Activated CD8-positive, alpha-beta T cell treated with anti-CD3 and anti-CD28 coated beads, Interleukin-2, amount 10 ng/mL, durations not matched to agents 7 days and 5 days (primary cell): ENCODE measurements at places on chromosomes 5 and 9. TPM values are rescaled to one million over a fixed set of nuclear protein-coding genes. Genes with fewer than 3 reads are reported as not detected.

DNA sequence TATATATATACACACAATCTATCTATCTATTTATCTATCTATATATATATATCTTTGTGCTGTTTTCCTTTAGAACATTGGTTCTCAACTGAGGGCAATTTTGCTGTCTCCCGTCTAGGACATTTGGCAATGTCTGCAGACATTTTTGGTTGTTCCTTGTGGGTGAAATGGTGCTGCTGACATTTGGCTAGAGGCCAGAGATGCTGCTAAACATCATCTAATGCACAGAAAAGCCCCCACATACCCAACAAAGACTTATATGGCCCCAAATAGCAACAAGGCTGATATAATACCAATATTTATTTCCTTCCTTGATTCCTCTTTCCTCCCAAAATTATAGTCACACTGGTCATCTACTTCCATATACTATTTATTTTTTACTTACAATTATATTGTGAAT lies 197.5 kb downstream of the TRPM3 start:
- H3K36me3 ChIP-seq: no peaks in the 10 kb centered on the region
- H3K4me3 ChIP-seq: no peak overlapping the region
- DNase-seq: no peak
- no peaks in the 10 kb centered on the region for H3K4me1 ChIP-seq

GRCh38 chr9:71446473-71447411 lies 321.6 kb downstream of the CEMIP2 start:
- DNase-seq: peak; percentile 62
- no peaks in the 10 kb centered on the region for H3K36me3 ChIP-seq
- H3K27ac ChIP-seq: no peak overlapping the region
- H3K27me3 ChIP-seq: peaks cover 22% of the 10 kb centered on the region

DNA sequence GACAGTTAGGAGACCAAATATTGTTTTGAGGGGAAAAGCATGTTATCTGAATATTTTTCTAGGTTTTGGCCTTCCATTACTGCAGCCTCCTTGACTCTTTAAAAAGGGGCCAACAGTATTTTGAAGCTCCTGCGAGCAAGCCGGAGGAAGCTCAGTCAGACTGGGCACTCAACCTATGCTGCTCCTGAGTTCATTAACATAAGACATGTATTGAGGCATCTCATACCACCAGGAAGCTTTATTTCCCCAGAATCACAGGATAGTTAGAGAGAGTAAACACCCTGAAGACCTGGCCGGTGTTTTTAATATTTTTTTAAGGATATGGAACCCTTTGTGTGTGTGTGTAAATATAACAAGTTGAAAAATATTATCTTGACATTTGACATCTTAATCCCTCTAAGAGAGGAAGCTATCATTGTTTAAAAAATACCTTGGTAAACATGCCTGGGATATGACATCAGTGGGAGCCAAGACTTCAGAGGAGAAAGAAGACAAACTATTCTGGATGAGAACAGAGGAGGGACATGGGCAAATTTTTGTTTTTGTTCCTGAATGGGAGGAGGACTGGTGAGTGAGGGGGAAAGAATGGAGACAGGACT lies 139.3 kb upstream of the SLIT3 start:
- no peak for DNase-seq
- no peak overlapping the region for H3K4me3 ChIP-seq
- no peaks in the 10 kb centered on the region for H3K36me3 ChIP-seq
- no peak overlapping the region for H3K27ac ChIP-seq

The IFNW1 gene
- total RNA-seq: not detected

The DRD1 gene
- total RNA-seq: not detected

The PLAC8L1 gene
- total RNA-seq: 0.42 TPM

The SCGB3A2 gene
- not detected for total RNA-seq
